ENCODE measurements at places on chromosomes 16 and 17.

DNA sequence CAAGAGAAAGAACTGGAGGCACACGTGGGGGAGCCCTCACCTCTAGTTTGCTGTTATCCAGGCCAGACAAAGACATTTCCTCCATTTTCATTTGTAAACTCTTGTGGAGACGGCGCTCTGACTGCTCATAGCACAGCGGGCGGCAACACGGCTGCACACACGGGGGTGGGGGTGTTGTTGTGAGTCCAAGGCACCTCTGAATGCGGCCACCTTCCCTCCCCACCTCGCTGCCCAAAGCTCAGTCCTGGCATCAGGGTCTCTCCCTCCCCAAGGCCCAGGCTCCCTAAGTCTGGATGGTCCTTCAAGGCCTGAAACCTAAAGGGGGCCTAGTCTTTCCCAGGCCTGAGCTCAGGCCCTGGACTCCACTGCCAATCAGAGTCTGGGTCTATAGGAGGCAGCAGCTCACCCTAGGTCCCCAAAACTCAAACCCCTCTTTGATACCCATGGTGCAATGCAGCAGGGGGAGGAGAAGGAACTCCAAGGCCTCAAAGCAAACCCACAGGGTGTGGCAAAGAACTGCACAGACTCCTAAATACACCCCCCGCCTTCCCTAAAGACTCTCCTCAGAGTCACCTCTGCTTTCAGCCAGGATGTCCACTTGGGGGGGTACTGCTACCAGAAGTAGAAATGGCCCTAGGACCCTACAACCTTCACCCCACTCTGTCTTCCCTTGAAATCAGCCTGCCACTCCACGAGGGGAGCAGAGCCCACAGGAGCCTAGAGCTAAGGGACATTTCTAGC, 1.5 kb downstream of the ATXN7L3 start:
- DNase-seq: peak; percentile 62

GRCh38 chr16:62404842-62405611, 368.8 kb upstream of the CDH8 start:
- DNase-seq: no peak

GRCh38 chr16:57906382-57907316, 64.3 kb downstream of the CNGB1 start:
- no peak for DNase-seq

GRCh38 chr17:66494023-66494803, 191.8 kb downstream of the PRKCA start:
- DNase-seq: peak; percentile 78

DNA sequence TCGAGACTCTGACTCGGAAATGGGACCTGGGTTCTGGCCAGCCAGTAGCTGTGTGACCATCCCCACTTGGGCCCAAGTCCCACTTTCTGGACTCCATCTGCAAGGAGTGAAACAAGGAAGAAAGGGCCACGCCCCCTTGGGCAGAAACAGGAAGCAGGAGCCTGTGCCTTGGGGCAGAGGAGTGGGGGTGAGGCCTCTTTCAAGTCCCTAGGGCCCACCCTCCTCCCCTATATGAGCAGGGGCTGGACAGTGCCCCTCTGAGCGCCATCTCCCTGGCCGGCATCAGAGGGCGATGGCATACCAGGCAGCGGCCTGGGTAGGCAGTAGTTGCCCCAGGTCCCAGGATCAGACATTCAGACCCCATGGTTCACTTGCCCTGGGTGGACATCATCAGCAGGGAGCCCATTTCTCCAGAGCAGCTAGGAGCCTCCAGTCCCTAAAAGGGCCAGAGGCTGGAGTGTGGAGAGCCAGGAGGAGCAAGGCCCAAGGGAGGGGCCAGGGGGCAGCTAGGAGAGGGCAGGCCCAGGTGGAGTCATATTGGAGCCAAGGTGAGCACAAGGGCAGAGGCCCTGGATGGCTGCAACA, 7.1 kb downstream of the BCAR1 start:
- no peak for DNase-seq

- no peak for DNase-seq
Measured at GRCh38 chr16:65988024-65988595, 378.4 kb upstream of the CDH5 start.

DNA sequence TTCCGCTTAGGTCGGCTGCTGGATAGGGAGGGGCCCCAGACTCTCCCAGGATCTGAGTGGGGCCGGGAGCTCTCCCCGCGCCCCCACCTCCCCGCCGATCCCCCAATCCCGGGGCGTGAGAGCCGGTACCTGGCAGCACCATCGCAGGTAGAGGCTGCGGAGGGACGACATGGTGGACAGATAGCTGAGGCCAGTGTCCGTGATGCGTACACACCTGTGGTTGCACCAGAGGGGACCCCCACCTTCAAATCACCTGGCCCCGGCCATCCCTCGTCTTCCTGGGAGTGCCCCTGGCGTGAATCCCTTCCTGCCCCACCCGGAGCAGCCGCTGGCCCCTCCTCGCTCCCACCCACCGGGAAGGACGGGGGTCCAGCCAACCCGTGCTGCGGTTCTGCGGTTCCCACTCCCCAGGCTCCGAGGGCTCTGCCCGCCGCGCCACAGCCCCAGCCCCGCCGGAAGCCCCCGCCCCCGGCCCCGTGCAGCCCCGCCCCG, 4.7 kb upstream of the WDR24 start:
- DNase-seq: no peak

DNA sequence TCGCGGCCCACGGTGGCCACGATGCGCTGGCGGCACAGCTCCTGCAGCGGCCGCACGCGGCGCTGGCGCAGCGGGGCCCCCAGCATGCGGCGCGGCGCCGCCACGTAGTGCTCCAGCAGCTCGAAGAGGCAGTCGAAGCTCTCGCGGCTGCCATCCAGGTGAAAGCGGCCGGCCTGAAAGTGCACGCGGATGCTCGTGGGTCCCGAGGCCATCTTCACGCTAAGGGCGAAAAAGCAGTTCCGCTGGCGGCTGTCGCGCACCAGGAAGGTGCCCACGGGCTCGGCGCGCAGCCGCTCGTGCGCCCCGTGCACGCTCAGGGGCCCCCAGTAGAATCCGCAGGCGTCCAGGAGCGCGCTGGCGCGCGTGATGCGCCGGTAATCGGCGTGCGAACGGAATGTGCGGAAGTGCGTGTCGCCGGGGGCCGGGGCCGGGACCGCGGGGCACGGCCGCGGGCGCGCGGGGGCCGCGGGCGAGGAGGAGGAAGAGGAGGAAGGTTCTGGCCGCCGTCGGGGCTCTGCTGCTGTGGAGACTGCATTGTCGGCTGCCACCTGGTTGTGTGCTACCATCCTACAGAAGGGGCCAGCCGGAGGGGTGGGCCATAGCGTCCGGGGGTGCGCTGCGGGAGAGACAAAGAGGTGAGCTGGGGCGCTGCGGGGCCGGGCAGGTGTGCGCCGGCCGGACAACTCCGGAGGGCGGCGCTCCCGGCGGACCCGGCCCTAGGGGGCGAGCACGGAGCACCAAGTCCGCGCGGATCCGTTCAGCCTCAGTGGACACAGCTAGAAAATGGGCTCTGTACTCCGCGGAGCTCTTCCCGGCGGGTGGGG, 879 bp downstream of the SOCS1 start:
- DNase-seq: peak; percentile 44

DNA sequence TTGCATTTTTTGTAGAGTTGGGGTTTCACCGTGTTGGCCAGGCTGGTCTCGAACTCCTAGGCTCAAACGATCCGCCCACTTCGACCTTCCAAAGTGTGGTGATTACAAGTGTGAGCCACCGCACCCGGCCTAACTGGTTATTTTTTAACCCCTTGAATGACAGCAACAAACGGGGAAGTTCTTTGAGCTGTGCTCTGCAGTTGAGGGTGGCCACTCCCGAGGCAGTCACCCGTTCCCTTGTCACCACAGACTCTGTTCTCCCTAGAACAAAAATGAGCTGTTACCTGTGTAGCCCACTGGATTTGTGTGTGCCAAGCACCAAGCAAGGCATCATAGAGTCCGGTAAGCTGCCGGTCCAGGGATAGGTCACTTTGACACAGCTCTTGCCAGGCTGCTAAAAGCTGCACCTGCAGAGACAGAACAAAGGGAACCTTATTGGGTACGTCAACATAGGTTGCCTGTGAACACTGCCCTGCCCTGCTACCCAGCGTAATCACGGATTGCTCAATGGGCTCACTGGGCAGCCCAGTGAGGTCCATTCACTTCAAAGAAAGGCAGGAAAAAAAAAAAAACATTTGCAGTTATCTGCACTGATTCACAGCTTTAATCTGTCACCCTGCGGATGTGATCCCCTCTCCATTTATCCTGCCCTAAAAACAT, 19.6 kb downstream of the COG7 start:
- DNase-seq: no peak

GRCh38 chr17:20159406-20160069, 150.4 kb downstream of the SPECC1 start:
- no peak for DNase-seq

DNA sequence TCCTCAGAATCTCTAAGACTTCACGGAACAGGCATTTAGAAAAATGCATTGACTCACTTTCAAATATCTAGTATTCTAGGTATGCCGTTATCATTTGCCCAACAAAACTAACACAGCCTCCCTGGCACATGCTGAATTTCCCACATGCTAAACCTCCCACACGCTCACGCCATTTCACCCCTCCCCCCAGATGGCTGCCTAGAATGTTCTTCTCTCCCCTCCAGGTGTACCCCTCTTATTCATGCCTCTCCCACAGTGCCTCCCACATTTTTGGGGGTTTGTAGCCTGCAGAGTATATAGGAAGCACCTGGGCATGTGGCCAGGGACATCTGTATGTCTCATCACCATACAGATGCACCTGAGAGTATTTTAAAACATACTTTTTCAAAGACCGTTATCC, 38.2 kb upstream of the ICAM2 start:
- no peak for DNase-seq

GRCh38 chr16:86286991-86287663, 223.2 kb upstream of the FOXF1 start:
- no peak for DNase-seq

GRCh38 chr17:45963283-45963682, 35.8 kb upstream of the STH start:
- DNase-seq: no peak

GRCh38 chr16:49619811-49620157, 236.1 kb downstream of the ZNF423 start:
- no peak for DNase-seq

DNA sequence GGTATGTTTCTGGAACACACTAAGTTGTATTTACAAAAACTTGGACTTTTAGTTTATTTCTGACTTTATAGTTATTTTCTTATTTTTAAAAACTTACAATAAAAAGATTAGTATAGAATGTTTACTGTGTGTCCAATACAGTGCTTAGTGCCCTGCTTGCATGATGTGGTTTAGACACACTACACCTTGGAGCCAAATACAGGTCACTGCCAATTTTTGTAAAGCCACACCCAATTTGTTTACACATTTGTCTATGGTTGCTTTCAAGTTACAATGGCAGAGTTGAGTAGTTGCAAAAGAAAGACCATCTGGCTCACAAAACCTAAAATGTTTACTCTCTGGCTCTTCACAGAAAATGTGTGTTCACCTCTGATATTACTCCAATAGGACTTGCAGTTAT, 807.1 kb downstream of the KCNJ2 start:
- no peak for DNase-seq

DNA sequence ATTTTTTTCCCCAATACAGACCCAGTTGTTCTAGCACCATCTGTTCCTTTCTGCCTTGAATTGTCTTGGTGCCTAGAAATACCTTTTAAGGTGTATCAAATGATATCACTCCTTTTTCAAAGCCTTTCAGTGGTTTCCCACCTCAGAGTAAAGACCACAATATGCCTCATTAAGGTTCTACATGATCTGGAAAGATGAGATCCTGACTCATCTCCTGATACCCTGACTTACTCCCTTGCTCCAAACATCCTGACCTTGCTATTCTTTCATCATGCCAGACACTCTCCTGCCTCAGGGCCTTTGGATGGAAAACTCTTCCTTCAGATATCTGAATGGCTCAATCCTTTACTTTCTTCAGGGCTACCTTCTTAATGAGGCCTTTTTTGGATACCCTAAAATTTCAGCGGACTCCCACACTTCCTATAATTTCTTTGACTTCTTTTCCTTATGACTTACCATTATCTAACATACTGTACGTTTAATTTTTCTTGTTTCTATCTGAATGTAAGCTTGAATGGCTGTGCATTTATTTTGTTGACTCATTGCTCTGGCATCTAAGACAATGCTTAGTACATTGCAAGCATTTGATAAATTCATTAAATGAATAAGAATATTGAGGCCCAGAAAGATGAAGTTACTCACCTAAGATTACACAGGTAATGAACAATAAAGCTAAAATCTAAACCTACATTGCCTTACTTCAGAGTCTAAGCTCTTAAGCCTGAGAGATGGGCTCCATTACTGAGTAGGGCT, 19.2 kb downstream of the FLOT2 start:
- DNase-seq: peak; percentile 79

- DNase-seq: no peak
Measured at GRCh38 chr16:81482329-81483063, 37.9 kb downstream of the CMIP start.

- DNase-seq: no peak
Measured at GRCh38 chr17:4900231-4901107, 1.1 kb downstream of the C17orf107 start.

- no peak for DNase-seq
Measured at GRCh38 chr16:87815567-87815966, 49.8 kb upstream of the KLHDC4 start.

- DNase-seq: no peak
Measured at GRCh38 chr17:6079155-6079888, 9.1 kb downstream of the WSCD1 start.

DNA sequence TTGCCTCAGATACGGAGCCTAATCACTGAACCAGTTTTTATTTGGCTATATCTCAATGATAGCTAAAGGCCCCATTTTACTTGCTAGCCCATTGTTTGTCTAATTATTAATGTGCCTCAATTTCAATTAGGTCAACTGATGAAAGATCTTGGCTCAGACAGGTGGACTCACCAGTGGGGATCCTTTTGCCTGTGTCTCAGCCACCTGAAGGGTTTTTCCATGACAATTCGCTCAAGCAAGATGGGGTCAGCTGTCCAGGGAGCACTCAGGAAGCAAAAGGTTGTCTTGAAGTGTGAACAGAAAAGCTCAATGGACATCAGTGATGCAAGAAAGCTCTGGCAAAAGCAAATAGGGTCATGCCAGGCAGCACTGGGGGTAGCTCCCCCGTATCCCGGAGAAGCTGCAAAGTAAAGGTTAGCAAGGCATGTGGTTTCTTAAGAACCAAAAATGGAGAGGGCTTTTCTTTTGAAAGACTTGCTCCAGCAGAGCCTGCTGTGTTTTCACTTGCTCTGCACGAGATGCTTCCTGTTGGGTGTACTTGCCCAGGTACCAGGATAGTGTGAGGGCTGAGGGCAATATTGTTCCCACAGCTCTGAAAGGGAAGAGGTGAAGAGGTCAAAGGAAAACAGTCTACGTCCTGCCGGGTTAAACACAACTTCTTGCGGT, 541.2 kb upstream of the CDH5 start:
- DNase-seq: no peak

- peak; percentile 73 for DNase-seq
Measured at GRCh38 chr16:87461466-87461991, 31.3 kb downstream of the ZCCHC14 start.

DNA sequence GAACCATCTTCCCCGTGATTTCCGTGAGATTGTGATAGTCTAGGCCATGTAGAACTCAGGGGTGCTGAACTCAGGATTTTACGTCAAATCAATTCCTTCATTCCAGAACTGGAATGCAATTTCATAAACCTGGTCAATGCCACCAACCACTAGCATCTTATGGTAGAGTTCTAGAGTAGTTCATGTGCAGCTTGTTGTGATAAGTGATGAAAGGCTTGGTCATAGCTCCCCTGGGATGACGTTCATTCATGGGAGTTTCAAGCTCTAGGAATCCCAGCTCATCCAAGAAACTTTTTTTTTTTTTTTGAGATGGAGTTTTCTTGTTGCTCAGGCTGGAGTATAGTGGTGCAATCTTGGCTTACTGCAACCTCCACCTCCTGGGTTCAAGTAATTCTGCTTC, 3.7 kb upstream of the DPEP2 start:
- DNase-seq: no peak

- no peak for DNase-seq
Measured at GRCh38 chr17:78896091-78896833, 6.7 kb downstream of the CEP295NL start.

Measured in foreskin keratinocyte (primary cell).